ENCODE measurements at places on chromosomes 16 and 17. TPM values are rescaled to one million over a fixed set of nuclear protein-coding genes. Genes with fewer than 3 reads are reported as not detected.

The TMEM114 gene
- not detected for total RNA-seq

The SLC39A11 gene
- total RNA-seq, result 39.1 TPM

The SLC16A13 gene
- total RNA-seq, result 6.2 TPM

The PPP1R27 gene
- not detected for total RNA-seq

The UMOD gene
- total RNA-seq, result not detected

The CDH8 gene
- 2.1 TPM for total RNA-seq
